Sciatic nerve (tissue), 2 donors: ENCODE measurements at places on chromosomes 3 and 15.

DNA sequence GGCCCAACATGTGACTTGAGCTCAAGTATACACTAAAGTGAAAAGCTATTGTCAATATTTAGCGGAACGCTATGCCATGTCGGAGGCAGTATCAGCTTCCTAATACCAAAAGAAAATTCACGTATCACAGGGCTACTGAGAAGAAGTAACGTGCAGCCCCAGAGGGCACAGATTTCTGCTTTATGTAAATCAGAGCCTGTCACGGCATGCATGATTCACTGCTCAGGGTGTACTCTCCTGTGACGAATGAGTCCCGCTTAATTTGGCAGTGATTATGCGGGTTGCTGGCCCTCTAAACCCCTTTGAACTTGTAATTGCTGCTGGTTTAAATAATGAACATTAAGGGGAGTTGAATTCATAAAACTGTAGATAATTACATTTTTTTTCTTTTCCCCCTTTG, 85.3 kb downstream of the MEIS2 start:
- no peak for DNase-seq

DNA sequence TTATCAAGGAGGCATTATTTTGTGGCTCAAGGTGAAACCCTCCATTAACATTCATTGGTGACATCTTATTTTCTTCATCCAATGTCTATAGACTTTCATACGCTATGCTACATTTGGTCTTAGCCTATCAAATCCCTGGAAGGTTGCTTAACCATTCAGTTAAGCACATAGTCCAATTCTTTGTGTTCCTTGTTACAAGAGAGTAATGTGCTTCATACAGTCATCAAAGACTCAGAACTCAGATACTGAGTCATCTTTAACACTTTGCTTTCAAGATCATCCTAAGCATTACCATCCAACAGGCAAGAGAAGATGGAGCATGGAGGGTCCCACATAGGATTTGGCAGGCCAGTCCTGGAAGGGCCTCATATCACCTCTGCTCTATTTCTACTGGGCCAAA, 1202.1 kb downstream of the ROBO1 start:
- DNase-seq: no peak

- no peak for DNase-seq
Observed at GRCh38 chr15:94579286-94579685, 347.9 kb downstream of the MCTP2 start.

GRCh38 chr3:4008205-4008604, 209.0 kb downstream of the LRRN1 start:
- DNase-seq: no peak

DNA sequence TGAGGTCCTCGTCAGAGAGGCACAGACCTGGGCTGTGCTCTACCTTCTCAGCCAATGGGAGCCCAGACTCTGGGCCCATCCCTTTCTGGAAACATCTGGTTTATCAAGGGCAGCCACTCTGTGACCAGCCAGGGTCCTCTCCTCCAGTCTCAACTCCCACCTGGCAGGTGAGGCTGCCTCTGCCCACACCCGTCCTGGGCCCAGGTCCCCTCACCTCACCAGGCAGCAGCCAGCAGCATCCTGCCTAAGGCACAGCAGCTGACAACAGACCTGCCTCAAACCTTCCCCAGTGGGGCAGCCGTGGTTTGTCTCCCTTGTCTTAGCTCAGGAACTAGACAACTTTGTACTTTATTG, 8.7 kb upstream of the VIPR1 start:
- peak; percentile 43 for DNase-seq

DNA sequence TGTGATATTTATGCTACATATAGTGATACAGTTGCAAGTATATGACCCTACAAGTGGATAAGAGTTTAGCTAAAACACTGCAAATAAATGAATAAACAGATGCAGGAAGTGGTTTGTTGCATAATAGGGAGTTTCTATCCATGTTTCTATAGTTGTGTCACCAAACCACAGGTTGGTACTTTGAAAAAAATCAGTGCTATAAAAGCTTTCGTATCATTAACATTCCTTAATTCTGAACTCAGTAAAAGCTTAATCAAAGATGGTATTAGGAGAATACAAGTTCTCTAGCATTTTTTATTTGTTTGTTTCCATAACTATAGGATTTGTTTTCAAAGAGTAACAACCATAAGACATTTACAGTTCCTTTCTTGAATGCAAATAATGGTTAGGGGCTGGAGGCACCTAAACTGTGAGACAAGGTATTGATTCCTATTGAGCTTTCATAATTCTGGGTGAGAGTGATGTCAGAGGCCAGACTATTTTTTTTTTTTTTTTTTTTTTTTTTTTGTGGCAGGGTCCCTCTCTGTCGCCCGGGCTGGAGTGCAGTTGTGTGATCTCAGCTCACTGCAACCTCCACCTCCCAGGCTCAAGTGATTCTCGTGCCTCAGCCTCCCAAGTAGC, 29.6 kb downstream of the CPOX start:
- DNase-seq: no peak

GRCh38 chr3:143224716-143225115, 105.1 kb downstream of the CHST2 start:
- no peak for DNase-seq

DNA sequence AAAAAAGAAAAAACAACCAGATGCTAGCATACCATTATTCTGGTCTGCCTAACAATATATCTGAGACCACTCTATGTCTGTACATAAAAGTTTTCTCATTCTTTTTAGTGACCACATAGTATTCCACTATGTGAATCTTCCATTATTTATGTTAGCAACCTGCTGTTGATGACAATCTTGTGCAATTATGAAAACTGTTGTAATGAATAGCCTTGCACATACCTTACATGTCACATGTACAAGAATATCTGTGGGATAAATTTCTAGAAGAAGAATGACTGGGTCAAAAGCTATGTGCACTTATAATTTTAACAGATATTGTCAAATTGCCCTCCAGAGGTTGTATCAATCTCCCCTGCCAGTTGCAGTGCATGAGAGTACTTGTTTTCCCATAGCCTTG, 62.5 kb downstream of the ARHGAP31 start:
- no peak for DNase-seq

DNA sequence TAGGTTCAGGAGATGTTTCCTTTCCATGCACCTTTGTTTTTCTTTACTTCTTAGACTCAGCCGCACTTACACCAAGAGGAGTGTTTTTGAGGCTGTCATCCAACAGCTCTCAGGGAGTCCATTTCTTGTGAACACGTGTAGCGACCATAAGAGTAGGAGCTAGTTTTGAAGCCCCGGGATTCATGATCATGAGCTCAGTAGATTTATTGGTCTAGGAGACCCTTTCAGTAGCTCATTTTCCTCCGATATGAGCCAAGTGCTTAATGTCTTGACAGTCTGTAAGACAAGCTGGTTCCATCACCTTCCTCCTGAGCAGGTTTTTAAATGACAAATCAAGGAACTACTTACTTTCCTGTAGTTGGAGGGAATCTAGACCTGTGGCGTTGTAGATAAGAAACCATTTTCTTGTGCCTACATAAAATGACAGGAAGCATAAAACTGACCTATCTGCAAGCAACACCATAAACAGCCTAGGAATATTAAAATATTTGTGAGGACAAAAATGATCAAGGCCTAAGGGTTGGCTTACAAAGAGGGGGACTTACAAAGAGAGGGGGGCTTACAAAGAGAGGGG, 172.6 kb upstream of the BHLHE40 start:
- DNase-seq: no peak

DNA sequence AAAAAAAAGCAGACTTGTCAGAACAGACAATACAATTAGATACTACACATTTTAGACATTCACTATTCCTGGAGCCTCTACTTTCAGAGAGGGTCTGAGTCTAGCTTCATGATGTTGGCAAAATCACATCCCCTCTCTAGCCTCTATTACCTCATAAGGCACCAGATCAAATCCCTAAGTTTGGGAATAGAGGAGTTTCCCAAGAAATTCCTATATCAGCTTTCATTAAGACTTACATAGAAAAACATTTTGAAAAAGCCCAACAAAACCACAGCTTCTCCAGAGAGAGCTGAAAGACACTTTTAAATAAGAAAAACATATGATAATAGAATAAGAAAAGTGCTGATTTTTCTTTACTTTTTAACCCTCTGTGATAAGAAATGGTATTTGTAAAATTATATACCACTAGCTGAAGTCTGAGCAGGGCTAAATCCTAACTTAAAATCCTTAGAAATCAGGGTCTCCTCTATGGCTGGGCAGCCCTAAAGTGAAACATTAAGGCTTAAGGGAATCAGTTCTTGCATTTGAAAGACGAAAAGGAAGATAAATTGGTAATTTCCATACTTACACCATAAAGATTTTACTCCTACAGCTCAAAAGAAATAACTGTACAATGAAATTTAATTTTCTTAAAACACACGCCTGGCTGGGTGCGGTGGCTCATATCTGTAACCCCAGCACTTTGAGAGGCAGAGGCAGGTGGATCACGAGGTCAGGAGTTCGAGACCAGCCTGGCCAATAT, 4.3 kb downstream of the TBC1D2B start:
- DNase-seq: no peak

GRCh38 chr3:108037770-108038169, 53.1 kb downstream of the CD47 start:
- DNase-seq: no peak

DNA sequence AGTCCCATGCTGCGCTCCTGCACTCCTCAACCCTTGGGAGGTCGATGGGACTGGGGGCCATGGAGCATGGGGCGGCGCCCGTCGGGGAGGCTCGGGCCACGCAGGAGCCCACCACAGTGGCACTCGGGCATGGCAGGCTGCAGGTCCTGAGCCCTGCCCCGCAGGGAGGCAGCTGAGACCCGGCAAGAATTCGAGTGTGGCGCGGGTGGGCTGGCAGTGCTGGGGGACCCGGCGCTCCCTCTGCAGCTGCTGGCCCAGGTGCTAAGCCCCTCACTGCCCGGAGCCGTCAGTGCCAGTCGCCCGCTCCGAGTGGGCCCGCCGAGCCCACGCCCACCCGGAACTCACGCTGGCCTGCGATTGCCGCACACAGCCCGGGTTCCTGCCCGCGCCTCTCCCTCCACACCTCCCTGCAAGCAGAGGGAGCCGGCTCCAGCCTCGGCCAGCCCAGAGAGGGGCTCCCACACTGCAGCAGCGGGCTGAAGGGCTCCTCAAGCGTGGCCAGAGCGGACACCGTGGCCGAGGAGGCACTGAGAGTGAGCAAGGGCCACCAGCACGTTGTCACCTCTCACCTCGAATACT, 200.3 kb downstream of the ROBO2 start:
- no peak for DNase-seq

DNA sequence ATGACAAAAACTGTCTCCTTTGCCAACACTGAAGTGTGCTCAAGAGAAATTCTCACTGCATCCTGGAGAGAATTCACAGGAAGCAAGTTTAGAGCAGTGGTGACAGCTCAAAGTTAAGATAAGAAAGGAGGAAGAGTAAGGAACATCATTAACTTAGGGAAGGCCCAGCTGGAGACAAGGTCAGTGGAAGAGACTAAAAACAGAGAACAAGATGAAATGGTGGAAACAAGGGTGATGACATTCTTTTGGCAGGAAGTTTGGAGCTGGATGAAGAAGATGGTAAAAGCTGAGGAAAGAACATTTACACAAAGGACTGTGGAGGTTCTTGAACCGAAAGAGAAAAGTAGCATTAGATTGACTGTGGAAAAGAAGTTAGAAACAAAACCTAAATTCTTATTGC, 6.7 kb upstream of the SUCLG2 start:
- no peak for DNase-seq

- peak; percentile 61 for DNase-seq
Observed at GRCh38 chr3:11534011-11534792, 109.5 kb downstream of the VGLL4 start.

DNA sequence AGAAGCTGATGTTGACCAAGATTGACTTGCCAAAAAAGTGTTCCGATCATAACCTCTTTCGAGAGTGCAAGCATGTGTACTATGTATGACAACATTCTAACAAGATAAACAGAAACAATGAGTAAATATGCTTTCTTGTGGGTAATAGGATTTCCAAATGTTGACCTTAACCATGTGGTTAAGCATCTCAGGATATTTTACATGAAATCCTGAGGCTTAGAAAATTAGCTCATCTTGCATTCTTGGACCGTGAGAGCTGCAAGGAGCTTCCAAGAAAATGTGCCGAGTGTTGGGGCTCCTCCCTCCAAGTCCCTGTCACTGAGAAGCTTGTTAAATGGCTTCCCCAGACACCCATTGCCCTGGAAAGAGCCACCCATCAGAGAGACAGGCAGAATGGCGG, 50.1 kb downstream of the C3orf20 start:
- no peak for DNase-seq
